ENCODE measurements at places on chromosomes 16 and 17.

DNA sequence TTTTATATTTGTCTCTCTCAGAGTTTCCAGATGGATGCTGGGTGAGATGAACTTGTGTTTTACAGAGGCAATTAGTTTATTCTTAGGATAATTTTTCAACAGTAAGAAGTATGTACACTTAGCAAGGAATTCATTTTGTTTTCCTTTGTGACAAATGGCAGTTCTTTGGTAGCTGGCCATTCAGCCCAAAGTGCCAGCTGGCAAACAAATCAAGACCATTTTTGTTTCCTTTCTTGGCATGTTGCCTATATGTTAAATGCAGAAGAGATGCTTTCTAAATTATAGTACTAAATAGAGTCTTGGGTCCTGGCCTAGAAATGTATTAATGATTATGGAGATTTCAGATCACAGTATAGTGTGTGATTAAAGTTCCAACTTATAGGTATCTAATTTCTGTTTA lies 337.1 kb downstream of the CNTNAP4 start:
- DNase-seq, result no peak

DNA sequence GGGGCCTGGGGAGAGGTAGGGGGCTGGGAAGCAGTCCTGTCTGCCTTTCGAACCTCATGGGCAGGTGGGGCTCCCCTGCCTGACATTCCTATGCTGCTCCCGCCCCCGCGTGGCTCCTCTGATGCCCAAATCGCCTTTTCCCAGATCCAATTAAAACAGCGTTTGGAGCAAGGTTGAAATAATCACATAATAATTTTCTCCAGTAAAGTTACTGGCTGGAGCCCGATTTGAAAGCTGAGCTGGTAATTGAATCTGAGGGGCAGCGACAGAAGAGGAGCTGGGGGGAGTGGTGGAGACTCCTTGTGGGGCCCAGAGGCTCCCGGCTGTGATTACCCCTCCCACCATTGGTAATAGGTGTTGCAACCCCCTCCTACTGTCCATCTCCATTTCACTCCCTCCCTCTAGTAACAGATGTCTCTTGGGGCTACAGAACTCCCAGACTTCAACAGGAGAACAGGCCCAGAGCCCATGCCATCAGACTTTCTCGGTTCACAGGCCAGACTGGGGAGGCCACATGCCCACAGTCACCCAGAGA lies 38.9 kb upstream of the C1QL1 start:
- no peak for DNase-seq

- DNase-seq, result no peak
Observed at GRCh38 chr16:13835935-13836730, 83.8 kb upstream of the ERCC4 start.

DNA sequence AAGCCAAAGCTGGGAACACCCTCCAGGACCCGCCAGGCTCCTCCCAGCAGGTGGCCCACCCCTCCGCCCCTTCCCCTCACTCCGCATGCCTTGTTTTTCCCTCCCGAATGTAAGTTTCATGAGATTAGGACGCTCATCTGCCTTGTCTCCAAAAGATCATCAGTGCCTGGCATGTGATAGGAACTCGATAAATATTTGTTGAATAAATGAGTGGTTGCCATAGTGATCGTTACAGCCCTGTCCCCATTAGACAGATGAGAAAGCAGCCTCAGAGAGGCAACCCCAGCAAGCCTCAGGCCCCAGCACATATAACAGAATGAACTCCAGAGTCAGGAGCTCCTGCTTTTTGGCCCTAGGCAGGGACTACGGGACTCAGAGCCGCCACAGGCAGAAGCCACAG lies 5.0 kb downstream of the CAMKK1 start:
- DNase-seq, result no peak

- peak; percentile 87 for DNase-seq
Observed at GRCh38 chr16:180681-181564, 664 bp downstream of the HBQ1 start.

DNA sequence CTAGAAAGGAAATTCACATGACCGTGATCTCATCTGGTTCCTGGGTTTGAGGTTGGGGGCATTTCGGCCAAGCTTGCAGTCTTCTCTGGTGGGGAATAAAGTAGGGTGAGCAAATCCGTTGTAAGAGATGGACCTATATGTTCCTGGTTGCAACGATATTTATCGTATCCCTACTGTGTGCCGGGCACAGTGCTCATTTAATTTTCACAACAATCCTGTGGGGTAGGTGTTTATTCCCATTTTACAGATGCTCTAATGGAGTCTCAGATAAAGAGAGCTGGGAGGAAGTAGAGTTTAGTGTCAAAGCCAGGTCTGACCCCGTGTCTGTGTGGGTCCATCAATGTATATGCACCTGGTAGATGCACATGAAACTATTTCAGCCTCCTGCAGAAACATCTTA lies 9.4 kb downstream of the CMIP start:
- no peak for DNase-seq

DNA sequence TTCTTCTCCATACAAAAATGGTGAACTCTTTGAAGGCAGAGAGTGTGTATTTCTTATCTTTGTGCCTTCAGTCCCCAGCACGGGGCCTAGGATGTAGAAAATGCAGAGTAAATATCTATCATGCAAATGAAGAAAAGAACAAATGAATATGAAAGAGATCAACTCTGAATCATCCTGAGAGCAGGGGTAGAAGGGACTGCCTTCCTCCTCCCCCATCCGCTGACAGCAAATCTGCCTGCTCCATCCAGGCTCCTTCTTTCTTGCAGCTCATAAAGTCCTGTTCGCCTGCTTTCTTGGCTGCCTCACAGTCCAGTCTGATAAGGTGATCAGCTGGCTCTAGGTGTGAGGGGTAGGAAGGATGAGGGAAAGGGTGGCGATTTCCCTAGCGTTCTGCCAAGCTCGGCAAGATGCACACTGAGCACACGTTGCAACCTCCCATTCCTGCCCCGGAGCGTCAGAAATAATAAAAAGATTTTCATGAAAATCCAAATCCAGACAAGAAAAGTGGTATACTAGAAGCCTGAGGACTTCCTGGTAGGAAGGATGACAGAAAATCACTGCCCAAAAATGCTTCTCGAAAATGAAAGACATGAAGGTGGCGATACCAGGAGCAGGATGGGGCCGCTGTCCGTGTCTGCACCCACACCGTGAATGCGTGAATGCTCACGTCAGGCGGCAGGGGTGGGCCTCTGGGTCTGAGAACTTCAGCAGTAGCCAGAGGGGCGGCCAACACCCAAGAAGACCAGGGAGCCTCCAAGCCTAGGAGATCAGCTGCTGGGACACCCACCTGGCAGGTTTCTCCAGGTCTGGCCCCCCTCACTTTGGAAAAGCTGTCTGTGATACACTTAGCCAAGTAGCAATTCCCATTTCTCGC lies 67.1 kb downstream of the VPS53 start:
- DNase-seq, result no peak

GRCh38 chr16:15031179-15031578 lies 24.7 kb downstream of the NTAN1 start:
- DNase-seq, result no peak

DNA sequence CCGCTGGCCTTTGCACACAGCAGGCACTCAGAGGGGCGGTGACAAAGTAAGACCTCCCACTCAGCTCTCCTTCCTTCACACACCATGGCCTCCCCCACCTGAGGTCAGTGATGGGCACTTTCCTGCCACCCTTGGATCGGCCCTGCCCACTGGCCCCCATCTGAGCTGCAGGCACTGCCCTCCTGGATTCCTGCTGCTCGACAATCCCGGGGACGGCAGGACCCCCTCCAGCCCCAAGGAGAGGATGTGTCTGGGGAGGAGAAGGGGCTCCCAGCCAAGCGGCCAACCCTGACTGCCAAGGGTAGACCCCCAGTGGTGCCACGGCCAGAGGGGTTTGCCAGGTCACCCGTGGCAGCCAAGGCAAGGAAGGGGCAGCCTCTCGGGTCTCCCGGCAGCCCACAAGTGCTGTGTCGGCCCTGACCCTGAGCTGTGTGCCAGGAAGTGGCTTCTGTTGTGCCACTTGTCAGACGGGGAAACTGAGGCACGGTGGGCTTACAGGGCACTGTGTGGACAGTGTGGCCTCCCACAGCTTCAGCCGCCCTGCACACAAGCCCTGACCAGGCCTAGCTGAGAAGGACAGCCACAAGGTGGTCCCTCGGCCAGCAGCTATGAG lies 22.7 kb downstream of the PIEZO1 start:
- DNase-seq, result no peak

DNA sequence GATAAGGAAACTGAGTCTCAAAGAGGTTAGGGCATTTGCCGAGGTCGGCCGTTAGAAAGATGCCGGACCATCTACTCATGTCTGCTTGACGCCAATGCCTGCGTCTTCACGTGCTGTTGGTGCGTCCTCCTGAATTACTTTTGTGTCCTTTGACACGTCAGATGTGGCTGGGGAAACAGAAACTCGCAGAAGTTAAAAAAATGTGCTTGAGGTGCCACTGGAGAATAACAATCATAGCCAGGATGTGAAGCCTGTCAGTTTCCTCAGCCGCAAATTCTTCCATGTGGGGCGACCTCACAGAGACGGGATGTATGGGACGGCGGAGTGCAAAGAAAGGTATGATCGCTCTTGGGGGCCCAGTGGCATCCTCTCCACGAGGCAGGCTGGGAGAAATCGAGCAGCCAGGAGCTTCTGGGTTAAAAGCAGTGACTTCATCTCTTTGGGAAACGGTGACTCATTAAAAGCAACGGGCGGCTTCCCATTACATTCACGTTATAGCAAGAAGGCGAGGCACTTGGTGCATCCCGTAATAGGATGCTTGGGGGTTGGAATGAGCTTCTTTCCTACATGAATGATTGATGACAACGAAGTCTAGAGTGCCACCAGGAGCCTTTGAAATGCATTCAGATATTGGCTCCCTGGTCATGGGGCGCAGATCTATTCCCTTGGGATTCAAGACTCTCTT lies 67.8 kb downstream of the BMERB1 start:
- DNase-seq, result no peak

DNA sequence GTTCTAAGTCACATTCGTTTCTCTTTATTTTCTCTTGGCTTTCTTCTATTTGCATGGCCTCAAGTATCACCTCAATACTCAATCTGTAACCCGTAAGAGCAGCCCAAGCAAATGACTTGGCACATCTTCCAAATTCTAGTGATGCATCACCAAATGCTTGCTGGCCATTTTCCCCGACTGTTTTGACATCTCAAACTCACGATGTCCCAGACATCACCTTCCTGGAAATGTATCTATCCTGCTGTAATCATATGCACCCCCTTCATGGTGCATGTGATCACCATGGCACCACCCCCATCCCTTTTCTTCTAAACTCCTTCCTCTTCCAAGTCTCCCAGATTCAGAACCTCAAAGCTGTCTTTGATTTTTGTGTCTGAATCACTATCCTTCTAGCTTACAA lies 24.0 kb upstream of the ABCA5 start:
- DNase-seq, result no peak

DNA sequence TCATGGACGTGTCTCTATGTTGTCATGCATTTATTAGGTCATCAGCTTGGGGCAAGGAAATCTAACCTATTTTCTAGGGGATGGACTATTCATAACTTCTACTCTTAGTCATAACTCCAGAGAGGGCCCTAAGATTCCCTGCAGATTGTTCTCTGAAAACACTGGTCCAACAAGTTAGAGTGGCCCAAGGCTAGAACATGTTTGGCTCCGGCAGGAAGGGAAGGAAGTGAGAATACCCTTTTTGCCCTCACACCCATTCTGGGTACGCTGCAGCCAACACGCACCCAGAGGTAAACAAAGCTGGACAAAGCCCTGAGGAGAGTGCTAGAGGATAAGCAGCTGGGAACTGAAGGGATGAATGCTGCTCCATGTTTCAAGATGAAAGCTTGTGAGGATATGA lies 9.9 kb downstream of the C16orf86 start:
- DNase-seq, result no peak
